Amniotic stem cell (primary cell): ENCODE measurements at places on chromosomes 13 and 19.
A peak's percentile ranks its signal among the peaks of the same experiment; 100 is the strongest.

DNA sequence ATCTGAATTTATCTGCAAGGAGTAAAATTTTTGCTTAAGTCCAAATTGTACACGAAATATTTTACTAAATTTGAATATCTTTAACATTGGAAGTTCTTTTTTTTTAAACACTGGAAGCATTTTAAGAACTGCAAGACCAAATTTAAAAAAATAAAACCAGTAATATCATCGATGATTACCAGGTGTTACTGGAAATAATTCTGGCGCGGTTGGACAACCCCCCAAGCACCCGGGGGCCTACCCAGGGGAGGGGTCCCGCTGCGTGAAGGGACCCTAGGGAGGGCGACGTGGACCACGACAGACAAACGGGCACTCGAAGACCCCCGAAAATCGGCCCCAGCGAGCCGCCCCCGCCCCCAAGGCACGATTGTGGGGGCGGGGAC, 12.6 kb upstream of the JSRP1 start:
- no peak for DNase-seq

DNA sequence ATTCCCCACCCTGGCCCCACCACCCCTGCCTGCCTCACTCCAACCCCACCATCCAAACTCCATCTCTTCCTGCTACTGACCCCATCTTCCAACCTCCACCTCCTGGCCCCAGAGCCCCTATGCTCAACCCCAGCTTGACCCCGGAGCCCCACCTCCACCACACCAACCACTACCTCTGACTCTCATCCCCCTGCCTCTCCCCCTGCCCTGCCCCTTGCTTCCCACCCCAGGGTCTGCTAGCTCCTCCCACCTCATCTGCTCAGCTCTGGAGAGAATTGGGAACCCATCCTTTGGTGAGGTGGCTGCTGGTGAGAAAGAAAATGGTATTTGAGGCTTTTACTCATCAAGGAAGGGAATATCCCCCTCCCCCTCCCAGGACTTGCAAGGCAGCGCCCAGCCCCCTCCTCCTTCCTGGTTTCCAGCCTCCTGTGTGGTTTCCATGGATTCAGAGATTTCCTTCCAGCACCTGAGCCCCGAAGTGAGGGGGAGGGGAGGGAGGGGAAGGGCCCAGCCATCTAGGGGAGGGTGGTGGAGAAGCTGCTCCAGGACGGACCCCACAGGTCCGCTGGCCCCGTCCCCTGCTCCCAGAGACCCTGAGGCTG, 11.4 kb upstream of the PEPD start:
- no peak for DNase-seq

DNA sequence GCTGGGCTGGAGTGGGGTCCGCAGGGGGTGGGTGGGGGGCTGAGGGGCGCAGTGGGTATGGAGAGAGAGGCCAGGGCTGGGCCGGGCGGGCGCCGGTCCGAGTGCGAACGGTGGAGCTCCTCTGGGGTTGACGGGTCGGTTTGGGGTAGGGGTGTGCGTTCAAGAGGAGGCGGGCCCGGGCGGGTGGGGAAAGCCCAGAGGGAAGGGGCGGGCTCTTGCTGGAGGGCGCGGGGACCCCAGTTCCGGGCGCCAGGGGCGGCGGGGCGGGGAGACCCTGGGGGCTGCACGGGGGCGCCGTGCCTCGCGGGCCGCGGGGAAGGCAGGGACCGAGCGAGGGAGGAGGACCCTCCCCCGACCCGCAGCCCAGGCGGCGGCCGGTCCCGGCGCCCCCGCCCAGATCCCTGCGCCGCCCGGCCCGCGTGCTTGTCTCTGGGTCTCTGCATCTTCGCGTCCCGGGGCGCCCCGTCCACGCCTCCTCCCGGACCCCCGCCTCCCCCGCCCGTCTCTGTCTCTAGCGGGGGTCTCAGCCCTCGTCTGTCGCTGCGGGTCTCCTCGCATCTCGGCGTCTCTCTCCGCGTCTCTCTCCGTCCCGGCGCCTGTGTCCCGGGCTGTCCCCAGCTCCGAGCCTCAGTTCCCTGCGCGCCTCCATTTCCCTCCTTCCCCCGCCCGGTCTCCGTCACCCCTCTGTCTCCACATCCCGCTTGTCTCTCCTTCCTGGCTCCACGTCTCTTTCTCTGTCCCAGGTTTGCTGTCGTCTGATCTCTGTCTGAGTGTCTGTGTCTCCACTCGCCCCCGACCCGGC, 8.3 kb upstream of the SHISA7 start:
- no peak for DNase-seq

DNA sequence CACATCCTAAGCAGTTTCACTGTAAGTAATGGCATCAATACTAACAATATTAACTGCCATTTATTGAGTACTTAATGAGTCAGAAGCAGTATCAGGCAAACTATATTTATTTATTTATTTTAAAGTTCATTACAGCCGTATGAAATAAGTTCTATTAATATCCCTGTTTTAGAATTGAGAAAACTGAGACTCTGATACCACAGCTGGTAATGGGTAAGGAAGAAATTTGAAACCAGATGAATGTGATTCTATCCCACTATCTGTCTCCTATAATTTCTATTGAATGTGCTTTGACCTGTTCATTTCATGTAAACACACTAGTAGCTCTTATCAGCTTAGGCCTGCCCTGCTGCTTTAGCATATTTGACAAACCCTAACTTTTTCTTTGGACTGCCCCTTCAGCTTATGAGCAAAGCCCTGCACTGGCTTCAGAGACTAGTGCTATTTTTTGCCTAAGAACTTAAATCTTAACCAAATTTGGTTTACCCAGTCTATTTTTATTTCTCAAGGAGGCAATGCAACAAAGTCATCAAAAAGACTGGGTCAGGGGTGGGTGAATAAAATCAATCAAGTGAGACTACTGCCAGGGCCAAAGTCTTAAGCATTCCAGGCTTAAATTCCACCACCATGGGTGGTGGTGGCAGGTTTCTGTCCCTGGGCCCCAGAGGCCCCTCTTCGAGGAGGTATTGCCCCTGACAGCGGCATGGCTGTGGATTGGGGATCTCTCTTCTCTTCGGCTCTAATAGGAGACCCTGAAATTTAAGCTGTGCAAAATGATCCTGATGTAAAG, 143.4 kb downstream of the DLEU7 start:
- no peak for DNase-seq

GRCh38 chr13:40672765-40673397, 6.4 kb upstream of the FOXO1 start:
- DNase-seq, result no peak

DNA sequence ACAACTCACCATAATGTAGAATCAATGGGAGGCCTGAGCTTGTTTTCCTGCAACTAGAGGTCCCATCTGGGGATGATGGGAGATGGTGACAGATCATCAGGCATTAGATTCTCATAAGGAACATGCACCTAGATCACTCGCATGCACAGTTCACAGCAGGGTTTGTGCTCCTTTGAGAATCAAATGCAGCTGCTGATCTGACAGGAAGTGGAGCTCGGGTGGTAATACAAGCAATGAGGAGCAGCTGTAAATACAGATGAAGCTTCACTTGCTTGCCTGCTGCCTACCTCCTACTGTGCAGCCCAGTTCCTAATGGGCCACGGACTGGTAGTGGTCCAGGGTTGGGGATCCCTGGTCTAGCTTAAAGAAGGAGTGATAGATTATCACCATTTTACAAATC, 33.0 kb downstream of the KPNA3 start:
- no peak for DNase-seq

DNA sequence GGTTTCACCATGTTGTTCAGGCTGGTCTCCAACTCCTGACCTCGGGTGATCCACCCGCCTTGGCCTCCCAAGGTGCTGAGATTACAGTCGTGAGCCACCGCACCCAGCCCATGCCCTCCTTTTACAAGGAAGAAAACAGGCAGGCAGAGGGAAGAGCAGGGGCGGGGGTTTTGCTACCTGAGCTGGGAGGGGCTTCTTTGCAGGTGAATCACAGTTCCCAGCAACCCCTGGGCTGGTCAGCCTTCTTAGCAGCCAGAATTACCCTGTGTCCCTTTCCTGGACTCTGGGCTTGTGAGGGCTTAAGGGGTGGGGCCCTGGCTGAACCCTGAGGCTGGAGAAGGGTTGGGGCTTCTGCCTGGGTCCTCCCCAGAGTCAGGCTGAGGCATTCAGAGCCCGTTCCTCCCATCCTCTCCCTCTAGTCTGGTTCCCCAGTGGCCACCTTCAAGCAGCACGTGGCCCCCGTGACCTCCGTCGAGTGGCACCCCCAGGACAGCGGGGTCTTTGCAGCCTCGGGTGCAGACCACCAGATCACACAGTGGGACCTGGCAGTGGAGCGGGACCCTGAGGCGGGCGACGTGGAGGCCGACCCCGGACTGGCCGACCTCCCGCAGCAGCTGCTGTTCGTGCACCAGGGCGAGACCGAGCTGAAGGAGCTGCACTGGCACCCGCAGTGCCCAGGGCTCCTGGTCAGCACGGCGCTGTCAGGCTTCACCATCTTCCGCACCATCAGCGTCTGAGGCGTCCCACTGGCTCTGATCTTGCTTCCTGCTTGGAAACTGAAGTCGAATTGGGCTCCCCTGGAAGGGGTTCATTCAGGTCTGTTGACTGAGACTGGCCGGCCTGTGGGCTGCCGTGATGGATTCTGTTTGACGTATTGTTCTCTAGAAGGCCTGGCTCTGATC, 2.8 kb upstream of the KCNJ14 start:
- no peak for DNase-seq

DNA sequence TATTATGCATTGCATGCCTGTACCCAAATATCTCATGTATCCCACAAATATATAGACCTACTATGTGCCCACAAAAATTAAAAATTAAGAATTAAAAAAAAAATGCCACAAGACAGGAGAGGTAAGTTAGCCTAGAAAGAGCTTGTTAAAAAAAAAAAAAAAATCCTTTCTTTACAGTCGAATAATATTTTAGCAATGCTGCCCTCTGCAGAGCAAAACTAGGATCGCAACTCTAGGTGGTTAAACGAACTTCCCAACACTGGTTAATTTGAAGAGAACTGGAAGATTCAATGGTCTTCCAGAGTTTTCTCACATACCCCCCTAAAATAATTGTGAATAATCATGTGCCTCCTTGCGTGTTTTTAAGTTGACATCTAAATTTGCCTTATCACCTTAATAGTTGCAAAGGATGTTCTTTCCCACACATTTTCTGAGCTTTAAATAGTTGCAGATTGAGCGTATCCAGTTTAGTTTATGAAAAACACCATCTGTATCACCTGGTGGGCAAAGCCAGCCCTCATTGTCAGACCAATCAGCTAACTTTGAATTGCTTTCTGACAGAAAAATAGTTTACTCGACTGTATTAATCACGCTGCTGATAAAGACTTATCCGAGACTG, 47.4 kb upstream of the RCBTB2 start:
- DNase-seq, result peak; percentile 6

DNA sequence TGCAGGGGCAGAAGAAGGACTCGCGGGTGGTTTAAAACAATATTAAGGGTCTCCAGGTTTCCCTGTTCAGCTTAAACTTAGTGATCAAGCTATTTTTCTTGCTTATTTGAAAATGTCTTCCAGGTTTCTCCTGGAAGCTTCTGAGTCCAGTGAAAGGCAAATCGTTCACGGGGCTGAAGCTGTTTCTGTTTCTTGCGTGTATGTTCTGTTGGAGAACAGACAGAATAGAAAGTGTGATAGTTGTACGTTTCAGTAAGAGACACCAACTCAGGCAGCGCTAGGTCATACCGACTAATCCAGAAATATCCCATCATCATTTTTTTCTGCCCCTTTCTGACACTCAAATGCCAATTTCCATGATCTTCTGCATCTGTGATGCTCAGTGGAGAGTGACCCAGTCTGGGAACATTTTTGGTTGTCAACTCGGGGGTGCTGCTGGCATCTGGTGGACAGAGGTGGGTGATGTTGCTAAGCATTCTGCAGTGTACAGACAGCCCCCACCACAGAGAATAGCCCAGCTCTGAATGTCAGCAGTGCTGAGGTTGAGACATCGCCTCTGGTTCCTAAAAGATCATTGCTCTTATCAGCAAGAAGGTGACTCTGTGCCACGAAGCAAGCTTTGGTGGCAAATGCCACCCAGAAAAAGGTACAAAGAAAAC, 4.3 kb downstream of the KLF2 start:
- DNase-seq, result no peak

GRCh38 chr19:14416817-14417231, 2.3 kb downstream of the DDX39A start:
- DNase-seq, result no peak

DNA sequence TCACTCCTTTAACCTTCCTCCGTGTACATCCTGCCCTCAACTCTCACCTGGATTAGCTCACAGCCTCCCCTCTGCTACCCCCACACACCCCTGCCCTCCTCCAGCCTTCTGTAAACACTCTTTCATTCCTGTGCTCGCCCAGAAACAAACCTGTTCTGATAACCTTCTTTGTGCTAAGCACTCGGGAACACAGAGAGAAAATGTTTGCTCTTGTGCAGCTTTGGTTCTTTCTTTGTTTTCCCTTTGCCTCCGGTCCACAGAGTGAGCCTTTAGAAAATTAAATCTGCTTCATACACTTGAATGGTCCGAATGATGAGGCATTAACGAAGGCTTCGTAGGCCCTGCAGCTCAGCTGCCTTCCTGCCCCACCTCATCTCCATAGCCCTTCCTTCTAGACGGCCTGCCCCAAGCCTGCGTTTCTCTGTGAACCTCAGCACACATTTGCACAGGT, 6.6 kb upstream of the ZDHHC20 start:
- no peak for DNase-seq

GRCh38 chr13:114097893-114098688, 34.3 kb downstream of the RASA3 start:
- DNase-seq, result no peak

- DNase-seq, result no peak
Observed at GRCh38 chr13:26946684-26947343, 186.2 kb upstream of the GPR12 start.

DNA sequence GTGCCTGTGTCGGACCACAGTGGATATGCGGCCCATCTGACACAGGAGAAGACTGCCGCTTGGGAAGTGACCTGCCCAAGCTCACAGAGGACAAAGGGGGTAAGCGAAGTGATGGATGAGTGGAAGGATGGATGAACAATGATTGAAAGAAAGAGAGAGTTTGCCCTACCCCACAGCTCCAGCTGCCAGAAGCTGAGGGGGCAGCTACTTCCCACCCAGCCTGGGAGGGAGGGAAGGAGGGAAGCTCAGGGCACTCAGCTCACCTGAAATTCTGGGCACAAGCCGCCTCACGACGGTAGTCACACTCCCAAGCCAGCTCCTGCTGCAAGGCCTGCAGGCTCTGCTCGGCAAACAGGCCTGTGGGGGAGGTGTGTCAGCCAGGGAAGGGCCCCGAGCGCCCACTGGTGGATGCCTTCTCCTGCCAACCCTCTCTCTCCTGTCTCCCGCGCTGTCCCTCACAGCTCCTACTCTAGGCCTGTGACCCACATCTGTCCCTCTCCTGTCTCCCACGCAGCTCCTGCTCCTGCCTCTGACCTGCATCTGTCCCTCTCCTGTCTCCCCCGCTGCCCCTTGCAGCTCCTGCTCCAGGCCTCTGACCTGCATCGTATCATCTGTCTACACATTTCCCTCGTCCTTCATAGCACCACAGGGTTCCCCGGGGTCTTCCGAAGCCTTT, 12.0 kb upstream of the NUMBL start:
- no peak for DNase-seq

GRCh38 chr19:29256516-29256915, 43.6 kb upstream of the UQCRFS1 start:
- DNase-seq, result no peak

- DNase-seq, result no peak
Observed at GRCh38 chr19:40240332-40240731, 13.8 kb upstream of the CCNP start.
